Cerebellar nuclear complex (tissue), 1 donor: ENCODE measurements at places on chromosomes 2 and 18.

DNA sequence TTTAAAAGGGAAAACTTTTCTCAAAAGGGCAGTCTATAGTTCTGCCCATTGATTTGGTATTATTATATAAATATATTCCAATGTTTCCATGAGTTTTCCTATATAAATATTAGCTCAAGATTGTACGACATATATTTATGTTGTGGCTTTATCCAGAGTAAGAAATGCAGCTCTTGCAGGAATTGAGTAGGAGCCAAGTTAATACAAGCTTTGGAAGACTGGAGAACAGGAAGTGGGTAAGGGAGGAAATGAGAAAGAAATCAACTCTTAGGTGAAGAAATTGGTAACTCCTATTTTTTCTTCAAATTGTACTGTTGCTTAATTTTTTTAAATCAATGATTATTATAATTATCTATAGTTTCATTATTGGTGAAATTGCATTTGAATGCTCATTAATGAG is 105.4 kb upstream of the FAM117B start:
- DNase-seq, result no peak

GRCh38 chr18:37529863-37530262 is 35.7 kb downstream of the CELF4 start:
- no peak for DNase-seq

DNA sequence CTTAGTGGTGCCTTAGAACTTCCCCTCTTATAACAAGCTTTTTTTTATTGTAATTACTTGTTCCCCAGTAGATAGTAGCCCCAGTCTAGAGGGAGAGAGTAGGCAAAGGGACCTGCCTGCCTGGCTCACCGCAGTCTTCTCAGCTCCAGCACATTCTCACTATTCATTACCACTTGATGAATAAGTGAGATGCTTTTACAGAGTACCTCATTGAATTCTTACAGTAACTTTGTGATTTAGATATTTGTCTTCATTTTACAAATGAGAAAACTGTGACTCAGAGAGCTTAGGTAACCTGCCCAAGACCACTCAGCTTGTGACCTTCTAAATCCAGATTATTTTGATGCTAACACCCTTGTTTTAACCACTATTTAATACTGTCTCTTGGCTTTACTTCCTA is 77.8 kb downstream of the CHRNA1 start:
- no peak for DNase-seq

DNA sequence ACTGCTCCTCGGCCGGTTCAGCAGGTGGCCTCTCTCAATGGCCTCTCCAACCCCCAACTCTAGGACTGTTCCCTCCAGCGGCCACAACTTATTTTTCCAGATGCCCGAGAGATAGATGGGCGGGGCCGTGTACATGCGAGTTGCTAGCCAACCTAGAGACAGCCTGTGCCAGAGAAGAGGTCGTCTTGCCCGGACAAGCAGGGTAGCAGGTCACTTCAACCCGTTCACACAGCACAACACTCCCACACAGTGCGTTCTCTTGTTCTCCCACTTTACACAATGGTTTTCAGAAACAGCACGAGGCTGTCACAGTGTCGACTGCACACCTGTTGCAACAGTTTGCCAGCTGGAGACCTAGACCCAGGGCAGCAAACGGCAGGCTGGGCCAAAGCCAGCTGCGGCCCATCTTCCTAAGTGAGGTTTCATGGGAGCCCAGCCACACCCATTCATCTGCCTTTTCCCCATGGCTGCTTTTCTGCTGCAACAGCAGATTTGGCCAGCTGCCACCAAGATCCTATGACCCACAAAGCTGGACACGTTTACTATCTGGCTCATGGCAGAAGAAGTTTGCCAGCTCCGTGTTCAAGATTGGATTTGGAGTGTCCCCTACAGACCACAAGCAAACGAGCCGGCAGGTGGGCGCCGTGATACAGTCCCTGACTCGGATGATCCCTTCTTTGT is 7.3 kb upstream of the PRLH start:
- no peak for DNase-seq

DNA sequence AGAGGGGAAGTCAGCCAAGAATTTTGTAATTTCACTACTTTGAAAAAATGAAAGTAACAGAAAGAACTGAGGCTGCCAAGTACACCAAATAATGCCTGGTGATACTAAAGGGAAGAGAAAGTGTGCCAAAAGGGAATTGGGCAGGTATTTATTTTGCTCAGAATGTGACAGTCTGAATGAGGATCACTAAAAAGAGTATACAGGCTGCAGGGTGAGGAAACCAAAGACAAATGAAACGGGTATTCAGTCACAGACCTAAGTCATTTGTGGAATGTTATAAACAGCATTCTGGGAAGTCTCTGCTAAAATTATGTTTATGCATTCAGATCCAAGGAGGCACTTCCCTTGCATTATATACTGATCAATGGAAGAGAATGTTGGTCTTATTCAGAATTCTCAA is 418.6 kb upstream of the SLC39A10 start:
- no peak for DNase-seq

- no peak for DNase-seq
Measured at GRCh38 chr2:202360646-202361045, 15.5 kb upstream of the BMPR2 start.

GRCh38 chr2:28348921-28349320 is 43.7 kb upstream of the FOSL2 start:
- no peak for DNase-seq

- no peak for DNase-seq
Measured at GRCh38 chr2:873651-874580, 76.7 kb upstream of the SNTG2 start.

DNA sequence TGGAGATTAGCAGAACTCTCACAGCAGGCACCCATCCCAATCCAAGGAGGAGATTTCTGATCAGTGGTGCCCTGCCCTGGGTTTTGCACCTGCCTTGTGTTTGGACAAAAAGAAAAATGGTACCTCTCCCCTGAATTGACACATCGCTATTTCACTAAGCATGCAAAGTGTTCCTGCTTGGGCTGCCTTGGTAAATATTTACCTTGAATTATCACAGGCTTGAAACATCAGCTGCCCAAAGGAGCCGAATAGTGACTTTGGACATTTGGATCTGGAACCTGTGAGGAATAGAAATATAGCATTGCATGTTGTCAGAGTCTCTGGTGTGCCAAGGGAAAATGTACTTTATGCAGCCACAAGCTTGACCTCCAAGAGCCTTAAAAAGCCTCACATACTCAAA is 926.4 kb upstream of the FANCL start:
- no peak for DNase-seq

GRCh38 chr18:8478166-8478967 is 130.9 kb upstream of the RAB12 start:
- DNase-seq, result no peak

GRCh38 chr2:8803658-8804379 is 33.6 kb downstream of the KIDINS220 start:
- DNase-seq, result no peak

DNA sequence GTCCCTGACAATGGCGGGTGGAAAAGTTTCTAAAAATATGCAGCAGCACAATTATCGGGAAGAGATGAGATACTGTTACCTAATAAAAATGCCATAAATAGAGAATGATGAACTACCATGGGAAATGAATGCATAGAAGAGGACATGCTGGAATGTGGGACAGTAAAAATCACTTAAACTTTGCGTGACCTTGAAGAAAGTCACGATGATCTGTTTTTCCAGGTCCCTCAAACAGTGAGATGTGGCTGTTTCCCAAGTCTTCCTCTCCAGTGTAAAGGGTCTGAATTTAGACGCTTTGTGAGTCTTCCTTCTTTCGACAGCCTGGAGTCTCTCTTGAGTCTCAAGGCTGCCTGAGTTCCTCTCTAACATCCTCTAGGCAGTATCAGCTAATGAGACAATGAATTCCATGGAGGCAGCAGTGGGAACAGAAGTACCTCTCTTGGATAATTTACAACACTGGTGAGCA is 1.4 kb downstream of the CLUL1 start:
- DNase-seq, result no peak

- no peak for DNase-seq
Measured at GRCh38 chr2:170488807-170489206, 226.3 kb upstream of the SP5 start.

DNA sequence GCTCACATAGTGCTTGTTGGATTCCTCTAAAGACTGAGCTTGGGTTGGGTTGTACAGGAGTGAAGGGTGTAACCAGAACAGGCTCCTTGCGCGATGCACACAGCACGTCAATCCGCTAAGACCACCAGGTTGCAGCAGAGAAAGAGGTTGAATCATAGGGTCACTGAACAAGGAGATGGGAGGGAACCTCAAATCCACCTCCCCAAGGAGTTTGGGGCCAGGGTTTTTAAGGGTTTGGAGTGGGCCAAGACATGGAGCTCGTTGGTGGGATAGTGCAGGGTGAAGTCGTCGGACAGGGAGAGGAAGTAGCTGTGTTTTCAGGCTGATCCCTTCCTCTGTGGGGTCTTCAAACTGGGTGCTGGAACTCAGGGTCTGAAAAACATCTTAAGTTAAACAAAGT is 20.8 kb upstream of the MTCL1 start:
- DNase-seq, result no peak

DNA sequence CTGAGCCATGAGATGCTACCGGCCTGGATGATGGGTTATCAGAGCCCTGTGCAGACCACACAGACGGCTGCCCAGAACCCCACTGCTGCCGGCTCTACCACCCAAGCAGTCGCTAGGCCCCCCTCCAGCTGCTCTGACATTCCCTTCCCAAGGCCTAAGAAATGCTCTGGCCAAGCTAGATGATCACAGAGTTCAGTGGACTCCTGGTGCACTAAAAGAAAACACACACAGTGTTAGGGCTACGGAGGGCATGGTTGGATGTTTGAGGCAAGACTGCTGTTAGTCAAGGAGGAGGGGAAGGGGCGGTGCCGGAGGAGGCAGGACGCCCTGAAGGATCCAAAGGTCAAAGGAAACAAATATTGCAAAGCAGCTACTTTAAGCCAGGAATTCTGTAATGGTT is 174.5 kb downstream of the MYCN start:
- no peak for DNase-seq

DNA sequence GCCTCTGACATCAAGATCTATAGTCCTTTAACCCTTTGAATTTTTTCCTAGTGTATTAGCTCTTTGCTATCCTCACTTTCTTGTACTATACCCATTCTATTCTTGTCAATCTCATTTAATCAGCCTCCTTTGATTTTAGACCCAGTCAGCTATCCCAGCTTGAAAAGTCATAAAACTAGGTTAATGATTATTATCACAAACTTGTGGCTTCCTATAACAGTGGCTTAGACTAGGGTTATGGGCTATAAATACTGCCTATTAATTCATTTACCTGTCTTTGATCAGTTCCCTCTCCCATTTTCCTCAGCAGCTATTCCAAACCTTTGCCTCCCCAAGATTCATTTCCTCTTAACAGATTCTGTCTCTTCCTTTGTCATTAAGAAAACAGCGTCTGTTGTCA is 174.8 kb downstream of the UBR3 start:
- DNase-seq, result no peak

DNA sequence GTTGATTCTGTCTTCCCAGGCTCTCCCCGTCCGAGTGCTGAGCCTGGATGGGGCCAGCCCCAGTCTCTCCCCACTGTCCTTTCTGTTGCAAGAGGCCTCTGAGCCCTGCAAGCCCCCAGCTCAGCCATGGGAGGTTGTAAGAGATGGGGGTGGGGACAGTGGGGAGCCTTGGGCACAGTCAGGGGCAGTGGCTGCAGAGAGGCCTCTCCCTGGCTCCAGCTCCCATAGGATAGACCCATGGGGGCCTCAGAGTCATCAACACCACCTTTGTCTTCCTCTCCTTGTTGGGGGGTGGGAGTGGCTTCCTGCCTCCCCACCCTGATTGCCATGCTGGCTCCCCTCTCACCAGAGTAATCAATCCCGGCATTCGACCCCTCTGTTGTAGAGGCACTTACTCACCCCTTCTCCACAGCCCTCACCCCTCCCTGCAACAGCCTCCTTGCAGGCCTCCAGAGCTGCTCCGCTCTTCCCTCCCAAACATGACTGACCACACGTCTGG is 37.5 kb upstream of the NPAS2 start:
- DNase-seq, result no peak

- no peak for DNase-seq
Measured at GRCh38 chr2:235219048-235219447, 267.2 kb downstream of the SH3BP4 start.

GRCh38 chr2:26805241-26805676 is 19.4 kb downstream of the CENPA start:
- DNase-seq, result no peak

GRCh38 chr2:218895759-218896500 is 15.3 kb downstream of the WNT10A start:
- DNase-seq, result no peak

DNA sequence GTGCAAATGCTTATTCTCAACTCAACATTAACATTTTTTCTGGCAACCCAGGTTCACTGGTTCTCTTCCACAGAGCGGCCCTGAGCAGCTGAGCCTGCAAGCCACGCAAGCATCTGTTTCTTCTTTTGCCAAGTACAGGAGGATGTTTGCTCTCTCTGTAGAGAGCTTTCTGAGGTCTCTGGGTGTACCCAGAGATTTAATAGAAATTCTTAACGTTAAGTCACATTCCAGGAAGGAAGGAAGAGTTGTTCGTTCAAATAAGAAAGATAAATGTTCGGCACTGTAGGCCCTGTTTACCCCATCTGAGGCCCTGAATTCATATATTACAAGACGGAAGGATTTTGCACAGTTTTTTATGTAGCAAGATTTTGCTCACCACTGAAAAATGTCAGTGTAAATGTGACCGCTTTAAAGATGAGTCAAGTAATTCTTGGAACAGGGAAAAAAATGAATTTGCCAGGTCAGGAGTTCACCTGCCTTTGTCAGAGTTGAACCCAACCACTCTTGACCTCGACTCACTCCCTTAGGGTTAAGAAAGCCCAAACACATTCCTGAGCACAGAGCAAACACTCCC is 30.1 kb downstream of the KCTD18 start:
- DNase-seq, result no peak

DNA sequence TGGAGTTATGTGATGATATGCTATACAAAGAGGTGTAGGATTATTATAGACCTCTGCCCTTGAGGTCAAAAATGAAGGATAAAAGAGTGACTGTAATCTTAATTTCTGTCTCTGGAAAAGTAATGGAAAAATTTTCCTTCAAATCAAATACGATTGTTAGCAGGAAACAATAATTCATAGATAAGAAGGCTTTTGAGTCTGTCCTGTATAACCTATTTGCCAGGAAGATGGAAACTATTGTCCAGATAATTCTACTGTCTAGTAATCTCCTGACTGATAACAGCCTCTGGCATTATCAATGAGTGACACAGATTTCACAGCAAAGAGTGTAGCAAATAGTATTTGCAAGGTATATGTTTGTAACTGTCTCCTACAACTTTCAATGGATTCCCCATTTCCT is 307.8 kb downstream of the MTX2 start:
- no peak for DNase-seq

DNA sequence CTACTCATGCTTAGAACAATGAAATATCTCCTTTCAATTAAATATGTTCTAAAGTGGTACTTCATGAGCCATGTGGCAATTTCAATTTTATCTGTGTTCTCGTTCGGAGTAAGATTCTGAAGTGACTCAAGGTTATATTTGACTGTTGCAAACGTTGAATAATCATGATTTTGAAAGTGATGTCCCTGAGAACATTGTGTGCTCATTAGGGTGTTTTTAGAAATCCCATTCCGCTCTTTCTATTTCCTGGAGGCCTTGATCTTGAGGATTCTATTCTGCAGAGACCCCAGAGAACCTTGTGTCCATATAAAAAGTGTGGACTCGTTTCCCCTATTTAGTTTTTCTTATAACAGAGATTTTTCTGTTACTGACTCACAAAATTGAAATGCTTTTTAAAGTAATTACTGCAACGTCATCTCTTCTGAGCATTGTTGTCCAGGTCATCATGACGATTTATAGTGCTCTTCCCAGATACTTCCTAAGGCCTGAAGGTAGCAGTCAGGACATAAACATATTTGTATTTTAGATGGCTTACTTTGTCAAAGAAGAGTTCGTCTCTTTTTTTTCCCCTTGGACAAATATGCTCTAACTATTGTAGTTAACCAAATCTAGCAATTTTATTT is 27.2 kb downstream of the IL1R2 start:
- no peak for DNase-seq
